ENCODE measurements at places on chromosomes 3 and 15.

DNA sequence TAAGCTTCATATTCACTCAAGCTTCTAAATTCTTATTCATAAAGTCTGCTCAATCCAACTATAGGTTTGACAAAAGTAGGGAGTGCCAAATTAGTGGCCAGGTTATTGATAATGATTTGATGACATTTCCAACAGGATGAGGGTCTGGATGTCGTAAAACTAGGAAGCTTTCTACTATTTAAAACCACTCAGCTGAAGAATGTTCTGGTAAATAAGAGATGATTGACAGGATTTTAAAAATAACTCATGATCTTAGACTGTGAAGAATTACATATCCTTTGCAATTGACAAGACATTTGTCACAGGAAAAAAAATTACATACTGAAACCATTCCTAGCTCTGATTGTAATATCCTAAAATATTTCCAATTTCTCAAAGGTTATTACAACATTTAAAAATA lies 15.4 kb upstream of the TRIM59 start:
- DNase-seq: no peak

DNA sequence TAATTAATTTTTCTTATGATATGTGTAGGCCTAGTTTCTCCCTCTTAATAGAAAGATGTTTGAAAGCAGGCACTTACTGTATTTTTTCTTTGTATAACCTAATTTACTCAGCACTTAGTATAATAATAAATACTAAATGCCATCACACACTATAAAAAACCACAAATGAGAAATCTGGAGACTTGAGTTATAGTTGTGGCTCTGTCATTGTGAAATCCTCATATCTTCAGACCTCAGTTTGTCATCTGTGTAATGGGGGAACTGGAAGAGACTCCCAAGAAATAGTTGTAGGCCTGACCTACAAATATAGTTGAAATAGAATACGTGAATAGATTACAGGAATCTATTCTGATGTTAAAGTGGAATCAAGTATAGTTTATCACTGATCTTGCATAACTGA lies 287.6 kb upstream of the DPH6 start:
- no peak for DNase-seq

- no peak for DNase-seq
Measured at GRCh38 chr15:56934269-56934668, 15.8 kb downstream of the TCF12 start.

DNA sequence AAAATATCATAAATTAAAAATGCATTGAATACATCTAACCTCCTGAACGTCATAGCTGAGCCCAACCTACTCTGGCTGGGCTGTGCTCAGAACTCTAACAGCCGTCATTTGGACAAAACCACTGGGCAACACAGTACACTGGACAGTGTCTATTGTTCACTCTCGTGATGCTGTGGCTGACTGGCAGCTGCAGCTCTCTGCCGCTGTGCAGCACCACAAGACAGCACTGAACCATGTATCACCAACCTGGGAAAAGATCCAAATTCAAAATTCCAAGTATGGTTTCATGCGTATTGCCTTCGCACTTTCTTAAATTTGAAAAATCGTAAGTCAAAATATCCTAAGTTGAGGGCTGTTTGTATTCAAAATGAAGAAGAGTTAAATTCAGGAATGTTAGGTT lies 145.1 kb upstream of the CNTN4 start:
- DNase-seq: no peak

DNA sequence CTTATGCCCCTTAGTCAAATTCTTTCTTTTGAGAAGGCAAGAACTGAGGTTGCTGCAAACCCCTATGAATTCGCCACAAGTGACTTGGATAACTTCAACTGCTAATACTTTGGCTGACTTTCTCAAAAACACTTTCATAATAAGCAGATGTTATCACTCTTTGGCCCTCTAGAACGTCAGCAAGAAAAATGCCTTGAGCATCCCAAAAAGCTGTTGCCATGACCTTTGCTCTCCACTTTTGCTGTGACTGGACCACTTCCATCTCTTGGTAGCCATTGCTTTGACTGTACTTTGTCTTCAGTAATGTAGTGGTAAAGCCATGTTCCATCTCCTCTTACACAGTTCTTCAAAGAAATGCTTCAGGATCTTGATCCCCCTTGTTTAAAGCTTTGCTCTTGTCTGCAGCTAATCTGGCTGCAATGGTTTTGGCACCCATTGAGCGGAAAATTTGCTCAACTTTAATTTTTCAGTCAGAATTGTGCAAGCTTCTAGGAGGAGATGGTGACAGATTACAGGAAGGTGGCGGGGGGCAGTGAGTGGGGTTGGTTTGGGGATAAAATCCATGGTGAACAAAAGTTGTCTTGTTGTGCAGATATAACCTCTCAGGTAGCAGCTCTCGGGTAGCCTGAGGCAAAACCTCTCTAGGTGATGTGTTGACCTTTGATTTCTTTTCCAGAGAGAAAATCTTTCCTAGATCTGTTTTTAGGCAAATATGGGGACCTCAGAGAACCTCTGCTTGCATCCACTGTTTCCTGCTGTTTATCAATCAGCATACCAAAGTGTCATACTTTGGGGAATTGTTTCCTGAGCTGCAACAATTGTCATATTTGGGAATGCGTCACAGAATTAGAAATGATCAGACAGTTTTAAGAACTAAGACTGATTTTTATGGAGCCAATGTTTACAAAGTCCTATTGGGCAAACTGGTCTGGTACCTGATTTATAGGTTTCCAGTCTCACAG lies 83.6 kb downstream of the CCR1 start:
- no peak for DNase-seq

DNA sequence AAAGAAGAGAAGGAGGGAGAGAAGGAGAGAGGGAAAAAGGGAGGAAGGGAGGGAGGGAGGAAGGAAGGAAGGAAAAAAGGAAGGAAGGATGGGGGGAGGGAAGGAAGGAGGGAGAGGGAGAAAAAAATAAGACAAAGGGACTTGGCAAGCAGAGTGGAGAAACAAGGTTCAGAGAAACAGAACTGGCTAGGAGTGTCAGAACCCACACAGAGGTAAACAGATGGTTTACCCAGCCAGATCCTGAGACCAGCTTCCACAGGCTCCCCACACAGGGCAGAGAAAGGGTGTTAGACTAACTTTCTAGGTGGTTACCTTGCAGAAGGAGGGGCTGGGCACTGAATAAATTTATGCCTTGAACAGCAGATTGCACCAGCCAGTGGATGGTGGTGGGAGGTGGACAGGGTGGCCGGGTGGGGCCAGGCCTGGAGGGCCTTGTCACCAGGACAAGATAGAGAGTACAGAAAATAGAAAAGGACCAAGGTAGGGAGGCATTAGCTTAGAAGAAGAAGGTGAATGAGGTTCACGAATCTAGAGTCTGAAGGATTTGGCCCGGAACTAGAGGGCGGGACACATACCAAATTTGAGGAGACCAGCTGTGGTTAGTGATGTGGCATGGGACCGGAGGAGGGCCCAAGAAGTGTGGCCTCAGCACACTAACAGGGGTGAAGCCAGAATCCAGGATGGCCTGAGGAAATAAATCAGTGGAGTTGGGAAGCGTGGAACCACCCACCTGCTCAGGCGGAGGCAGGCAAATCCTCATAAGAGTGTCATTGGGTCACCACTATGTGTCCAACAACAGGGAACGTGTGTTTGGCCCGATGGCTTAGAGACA lies 1.2 kb upstream of the TM4SF1 start:
- DNase-seq: no peak

DNA sequence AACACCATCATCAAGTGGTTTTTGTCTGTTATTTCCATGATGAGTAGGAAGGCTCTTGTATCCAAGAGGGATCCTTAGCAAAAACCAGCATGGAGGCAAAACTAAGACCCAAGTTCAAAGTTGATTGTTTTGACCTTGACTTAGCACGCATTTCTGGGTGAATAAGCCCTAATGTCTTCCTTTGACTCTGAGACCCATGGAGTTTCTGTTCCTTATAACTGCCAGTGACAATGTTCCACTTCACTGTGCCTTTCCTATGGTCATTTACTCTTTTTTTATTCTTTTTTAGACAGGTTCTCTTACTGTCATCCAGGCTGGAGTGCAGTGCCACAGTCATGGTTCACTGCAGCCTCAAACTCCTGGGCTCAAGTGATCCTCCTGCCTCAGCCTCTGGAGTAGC lies 118.2 kb upstream of the MRPL3 start:
- no peak for DNase-seq

DNA sequence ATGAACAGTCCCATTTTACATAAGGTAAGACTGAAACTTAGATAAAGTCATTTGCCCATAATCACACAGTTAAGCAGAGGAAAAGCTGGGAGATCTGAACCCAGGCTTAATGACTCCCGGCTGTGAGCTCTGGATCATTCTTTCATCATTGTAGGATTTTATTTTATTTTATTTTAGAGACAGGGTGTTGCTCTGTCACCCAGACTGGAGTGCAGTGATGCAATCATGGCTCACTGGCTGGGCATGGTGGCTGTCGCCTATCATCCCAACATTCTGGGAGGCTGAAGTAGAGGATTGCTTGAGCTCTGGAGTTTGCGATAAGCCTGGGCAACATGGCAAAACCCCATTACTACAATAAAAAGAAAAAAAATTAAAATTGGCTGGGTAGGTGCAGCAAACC lies 31.2 kb upstream of the RAF1 start:
- DNase-seq: no peak

DNA sequence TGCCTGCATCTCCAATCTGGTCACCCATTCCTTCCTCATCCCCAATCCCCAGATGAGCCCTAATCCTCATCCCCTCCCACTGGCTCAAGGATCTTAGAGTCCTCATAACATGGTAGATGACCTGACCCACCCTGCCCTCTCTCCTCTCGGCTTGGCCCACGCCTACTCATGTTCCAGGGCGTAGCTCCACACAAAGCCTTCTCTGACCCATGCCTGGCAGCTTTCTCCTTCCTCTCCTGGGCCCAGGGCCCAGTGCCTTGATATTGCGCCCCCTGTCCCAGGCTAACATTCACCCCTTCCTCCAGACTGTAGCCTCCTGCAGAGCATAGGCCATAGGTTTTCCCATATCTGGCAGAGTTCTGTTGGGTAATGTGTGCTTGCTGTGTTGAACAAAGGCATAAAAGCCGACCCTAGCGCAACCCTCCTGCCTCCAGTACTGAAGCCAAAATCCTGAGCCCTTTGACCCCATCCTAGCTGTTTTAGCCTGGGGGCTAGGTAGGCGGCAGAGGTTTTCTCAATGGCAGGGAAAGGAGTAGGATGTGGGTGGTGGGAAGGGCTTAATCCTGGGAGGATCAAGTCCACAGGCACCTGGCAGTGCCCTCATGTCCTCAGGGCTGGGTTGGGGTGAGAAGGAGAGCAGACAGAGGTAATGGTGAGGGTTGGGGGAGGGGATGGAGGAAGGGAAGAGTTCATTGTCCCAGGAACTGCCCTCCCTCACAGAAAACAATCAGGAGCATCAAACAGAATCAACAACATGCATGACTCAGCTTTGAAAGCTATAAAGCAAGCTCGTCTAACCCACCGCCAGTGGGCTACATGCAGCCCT lies 35.5 kb downstream of the MESD start:
- no peak for DNase-seq

DNA sequence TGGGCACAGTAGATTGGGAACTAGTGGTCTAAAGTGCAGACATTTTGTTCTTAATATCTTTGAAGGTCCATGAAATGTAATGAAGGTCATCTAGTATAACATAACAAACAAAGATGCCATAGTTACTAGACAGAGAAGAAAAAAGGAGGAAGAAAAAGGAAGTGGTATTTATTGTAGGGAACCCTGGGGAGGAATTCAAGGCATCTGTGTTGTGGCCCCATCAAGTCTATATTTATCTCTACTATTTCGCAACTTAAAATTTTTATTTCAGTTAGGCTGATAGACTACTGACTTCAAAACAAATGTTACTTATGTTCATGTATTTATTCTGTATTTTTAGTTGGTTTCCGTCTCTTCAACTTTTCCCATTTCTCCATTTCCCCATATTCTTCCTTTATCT lies 48.9 kb upstream of the ZDHHC23 start:
- DNase-seq: no peak

GRCh38 chr3:188316021-188316722 lies 162.2 kb downstream of the LPP start:
- DNase-seq: no peak

GRCh38 chr3:58358092-58358491 lies 25.4 kb downstream of the PXK start:
- no peak for DNase-seq

GRCh38 chr15:66703540-66703941 lies 1.5 kb downstream of the SMAD6 start:
- no peak for DNase-seq

DNA sequence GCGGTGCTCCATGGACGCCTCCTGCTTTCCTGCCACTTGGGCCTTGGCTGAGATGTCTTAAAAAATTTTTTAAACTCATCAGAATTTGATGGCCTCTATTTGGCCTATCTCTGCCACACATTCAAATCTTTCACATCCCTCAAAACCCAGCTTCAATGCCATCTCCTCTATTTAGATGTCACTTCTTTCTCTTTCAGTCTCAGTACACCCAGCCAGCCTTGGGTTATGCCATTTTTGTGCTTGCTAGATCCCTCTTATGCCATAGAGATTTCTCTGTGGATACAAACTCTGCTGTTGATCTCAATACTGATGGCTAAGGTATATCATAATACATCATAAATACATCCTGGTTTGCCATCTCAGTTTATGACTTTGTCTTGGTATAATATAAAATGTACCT lies 222.3 kb upstream of the TPRG1 start:
- DNase-seq: no peak

DNA sequence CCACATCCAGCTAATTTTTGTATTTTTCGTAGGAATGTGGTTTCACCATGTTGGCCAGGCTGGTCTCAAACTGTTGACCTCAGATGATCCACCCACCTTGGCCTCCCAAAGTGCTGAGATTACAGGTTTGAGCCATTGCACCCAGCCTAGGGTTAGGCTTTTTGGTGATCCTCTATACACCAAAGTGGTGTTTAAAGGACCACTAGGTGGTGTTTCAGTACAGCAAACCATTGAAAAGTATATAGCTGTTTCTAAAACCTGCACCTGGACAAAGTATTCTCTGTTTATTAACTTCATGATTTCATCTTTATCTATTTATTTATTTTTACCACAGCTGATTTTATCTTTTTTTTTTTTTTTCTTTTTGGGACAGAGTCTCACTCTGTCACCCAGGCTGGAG lies 68.4 kb downstream of the MINDY2 start:
- no peak for DNase-seq

DNA sequence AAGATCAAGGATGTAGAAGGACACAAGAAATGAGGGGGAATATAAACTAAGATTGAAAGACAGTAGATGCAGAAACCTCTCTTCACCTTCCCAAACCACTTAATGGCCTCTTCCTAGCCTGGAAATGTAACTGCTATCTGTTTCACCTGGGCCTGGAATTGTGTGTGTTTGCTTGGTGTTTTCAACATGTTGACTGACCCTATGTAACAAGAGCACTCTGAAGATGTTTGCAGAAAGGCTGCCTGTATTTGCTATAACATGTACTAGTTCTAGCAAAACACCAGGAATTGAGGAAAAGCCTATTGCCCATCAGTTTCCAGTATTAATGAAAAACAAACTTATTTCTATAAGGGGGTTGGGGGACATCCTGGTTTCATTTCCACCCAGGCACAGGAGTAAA lies 248.3 kb downstream of the WDR72 start:
- no peak for DNase-seq

- DNase-seq: no peak
Measured at GRCh38 chr3:43926055-43926454, 235.3 kb downstream of the ABHD5 start.

GRCh38 chr3:31903686-31904431 lies 77.2 kb downstream of the OSBPL10 start:
- no peak for DNase-seq
